ENCODE measurements at places on chromosomes 4 and X.
A peak's percentile ranks its signal among the peaks of the same experiment; 100 is the strongest.

DNA sequence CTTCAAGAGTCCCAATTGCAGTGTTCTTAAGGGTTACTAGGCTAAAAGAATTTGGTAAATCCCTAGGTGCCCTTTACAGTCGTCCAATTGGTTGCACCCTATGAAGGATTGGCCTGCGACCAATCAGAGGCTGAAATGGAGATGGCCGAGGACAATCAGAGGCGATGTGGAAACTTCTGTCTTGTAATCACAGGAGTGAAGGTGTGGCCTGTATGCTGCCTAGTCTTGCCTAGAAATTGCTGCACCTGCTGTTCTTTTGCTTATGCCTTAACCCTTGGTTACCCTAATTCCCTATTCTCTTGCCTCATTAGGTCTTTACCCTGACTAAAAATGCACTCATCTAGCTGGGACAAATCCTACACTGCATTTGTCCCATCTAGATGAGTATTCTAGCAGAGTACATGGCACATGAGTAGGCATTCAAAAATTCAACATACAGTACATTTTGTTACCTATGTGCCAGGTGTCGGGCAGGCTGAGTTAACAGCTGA lies 1.0 kb upstream of the DCK start:
- DNase-seq = peak; percentile 8

GRCh38 chr4:71426381-71427042 lies 87.7 kb downstream of the SLC4A4 start:
- DNase-seq = no peak

DNA sequence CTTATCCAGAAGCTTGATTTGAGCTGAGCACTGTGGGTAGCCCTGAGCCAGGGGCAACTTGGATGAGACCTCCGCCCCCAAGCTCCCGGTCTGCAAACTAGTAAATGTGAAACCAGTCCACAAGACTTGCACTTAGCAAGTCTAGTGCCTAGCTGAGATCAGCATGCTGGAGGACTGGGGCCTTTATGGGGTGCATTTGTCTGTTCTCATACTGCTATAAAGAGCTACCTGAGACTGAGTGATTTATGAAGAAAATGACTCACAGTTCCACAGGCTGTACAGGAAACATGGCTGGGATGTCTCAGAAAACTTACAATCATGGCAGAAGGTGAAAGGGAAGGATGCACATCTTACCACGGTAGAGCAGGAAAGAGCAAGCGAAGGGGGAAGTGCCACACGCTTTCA lies 42.1 kb upstream of the HOPX start:
- no peak for DNase-seq

DNA sequence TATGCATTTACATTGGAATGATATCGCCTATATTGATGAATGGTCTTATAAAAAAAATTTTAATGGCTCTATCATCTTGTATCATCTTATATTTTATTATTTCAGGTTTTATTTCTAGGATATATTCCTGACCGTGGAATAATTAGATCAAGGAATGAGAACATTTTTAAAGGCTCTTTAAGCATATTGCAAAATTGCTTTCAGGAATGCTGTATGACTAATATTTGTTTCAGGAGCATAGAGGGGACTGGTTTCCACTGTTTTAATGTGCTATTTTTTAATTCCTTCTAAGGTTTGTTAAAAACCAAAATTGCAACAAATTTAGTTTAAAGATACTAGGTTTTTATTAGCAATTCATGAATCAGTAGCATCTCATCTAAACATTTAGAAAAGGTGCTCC lies 120.2 kb downstream of the BMPR1B start:
- no peak for DNase-seq

DNA sequence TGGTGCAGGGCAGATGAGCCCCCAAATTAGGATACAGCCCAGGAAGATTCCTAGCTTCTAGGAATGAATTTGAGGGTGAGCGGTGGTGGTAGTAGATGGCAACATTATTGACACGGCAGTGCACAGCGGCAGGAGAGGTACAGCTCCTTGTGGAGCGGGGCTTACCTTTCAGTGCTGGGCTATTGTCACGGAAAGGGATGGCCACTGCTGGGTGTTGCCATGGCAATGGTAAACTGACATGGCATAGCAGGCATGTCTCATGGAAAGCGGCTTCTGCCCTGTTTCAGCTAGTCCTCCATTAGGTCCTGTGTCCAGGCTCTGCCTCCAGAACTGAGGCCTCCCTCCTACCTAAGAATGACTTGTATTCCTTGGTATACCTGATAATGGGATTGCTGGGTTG lies 81.8 kb upstream of the WDR1 start:
- DNase-seq = no peak

GRCh38 chr4:165454426-165454825 lies 75.6 kb downstream of the CPE start:
- no peak for DNase-seq

- peak; percentile 53 for DNase-seq
These were observed 746 bp downstream of the PPAT start for GRCh38 chr4:56434599-56435139.

DNA sequence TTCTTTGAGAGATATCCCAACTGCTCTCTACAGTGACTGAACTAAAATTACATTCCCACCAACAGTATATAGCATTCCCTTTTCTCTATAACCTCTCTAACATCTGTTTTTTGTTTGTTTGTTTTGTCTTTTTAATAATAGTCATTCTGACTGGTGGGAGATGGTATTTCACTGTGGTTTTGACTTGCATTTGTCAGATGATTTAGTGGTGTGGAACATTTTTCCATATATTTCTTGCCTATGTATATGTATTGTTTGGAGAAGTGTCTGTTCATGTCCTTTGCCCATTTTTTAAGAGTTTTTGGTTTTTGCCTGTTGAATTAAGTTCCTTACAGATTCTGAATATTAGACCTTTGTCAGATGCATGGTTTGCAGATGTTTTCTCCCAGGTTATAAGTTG lies 9.0 kb downstream of the USO1 start:
- no peak for DNase-seq

DNA sequence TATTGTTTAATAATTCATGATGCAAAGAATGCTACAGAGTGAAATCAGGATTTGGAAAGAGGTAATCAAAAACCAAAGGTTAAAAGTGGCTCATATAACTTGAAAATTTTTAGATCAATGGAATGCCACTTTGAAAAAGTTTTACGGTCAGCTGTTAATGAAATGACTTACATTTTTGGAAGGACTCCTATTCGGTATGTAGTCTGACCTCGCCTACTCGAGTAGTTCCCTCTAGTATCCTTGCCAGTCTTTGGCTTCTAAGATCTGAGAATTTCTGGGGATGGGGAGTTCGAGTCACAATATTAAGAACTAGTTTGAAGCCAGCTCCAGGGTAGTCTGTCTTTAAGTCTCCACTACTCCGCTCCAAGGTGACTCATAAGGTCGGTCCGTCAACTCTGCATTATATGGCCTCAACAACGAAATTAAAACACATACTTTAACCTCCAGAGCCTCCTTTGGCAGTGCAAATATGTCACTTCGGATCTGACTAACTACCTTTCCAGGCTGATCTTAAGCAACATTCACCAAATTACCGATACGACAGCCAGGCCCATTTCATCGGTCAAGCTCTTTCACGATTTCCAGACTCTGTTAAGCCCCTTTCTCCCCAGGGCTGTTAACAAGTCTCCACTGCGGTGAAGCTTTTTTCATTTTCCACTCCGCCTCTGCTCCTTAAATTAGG lies 733 bp upstream of the NAA15 start:
- no peak for DNase-seq

DNA sequence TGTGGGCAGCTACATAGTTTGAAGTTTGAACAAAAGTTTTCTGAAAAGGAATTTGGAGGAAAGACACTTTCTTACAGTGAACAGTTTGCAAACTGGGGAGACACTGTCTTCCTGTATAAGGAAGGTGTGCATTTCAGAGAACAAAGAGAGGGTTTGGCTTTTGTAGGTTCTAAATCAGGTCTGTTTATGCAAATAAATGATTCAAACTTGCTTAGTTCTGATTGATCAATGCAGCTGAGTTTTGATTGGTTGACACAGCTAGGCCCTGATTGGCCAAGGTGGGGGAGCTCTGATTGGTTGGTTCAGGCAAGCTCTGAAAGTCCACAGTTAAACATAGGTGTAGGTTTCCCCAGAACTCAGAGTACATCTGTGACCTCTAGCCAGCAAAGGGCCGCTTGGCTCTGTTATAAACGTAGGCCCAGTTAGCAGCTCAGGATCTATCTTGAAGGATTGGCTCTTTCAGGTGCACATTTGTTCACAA lies 63.0 kb upstream of the ENPP6 start:
- no peak for DNase-seq

DNA sequence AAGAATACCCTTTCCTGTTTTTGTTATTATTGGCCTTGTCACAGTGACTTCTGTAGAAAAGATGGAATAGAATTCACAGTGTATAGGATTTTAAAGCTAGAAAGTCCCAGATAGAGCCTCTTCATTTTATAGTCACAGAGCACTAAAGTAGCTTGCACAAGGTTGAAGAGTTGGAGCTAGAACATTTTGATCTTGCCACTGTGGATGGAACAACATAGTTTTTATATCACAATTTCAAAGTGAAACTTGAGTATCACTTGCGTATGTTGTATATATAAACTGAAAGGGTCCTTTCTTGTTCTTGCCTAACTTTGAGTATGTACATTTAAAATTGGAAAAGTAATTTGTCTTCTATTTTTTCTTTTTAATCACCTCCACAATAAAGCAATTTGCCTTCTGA lies 2.7 kb downstream of the USO1 start:
- DNase-seq = no peak

DNA sequence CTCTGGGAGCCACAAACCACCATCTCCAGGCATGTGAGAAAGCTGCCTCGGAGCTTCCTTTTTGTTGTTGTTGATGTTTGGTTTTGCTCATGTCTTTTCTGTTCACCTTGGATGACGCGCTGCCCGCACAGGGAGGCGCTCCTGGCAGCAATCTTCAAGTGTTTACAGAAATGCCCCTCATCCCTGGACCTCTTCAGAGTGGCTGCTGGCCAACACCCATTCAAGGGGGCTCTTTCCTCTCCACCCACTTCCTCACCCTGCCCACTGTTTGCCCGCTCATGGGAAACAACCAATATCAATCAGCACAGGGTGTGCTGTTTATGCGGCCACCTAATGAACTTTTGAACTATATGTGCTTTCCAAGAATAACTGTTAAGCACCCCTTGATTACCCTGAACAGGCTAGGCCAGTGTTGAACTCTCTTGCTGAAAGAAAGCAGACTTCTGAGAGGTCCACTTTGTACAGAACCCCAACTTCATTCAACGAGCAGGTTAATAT lies 355.1 kb upstream of the CLNK start:
- DNase-seq = no peak

- no peak for DNase-seq
These were observed 24.6 kb downstream of the NAP1L5 start for GRCh38 chr4:88672987-88673386.

DNA sequence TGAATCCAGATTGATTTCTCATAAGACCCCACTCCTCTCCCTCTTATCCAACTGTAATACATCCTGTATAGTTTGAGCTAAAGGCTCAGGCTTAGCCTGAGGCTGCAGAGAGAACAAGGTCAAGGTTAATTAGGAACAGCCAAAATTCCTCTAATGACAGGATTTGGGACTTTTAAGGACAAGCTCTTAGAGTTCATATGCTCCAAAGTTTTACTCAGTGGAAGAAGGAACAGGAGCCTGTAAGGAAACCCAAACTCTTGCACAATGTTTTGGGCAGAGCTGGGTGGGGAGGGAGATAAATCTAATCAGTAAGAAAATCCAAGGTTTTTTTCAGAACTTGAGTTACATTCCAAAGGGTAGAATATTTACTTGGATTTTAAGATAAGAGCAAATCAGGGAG lies 238.8 kb downstream of the QDPR start:
- no peak for DNase-seq

- no peak for DNase-seq
These were observed 4.3 kb downstream of the TMPRSS11E start for GRCh38 chr4:68451246-68452211.
